Astrocyte (in vitro differentiated cells and primary cell): ENCODE measurements at places on chromosomes 1 and 21.

DNA sequence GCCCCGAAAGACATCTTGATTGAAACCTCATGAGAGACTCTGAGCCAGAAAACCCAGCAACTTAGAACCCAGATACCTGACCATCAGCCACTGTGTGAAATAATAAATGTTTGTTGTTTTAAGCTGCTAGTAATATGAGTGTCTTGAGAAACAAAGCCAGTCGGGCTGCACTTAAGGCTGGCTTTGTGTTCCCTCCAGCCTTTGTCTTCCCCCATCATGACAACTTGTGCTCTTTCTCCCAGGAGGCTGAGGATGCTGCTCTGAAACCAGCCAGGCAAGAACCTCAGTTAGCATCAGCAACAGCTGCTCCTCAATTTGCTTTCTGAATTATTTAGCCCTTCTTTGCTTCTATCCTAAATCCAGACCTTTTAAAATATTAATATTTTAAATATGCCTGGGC, 78.2 kb downstream of the SLC16A1 start:
- no peak for DNase-seq

GRCh38 chr1:42776502-42776901, 8.3 kb upstream of the TMEM269 start:
- no peak for DNase-seq

DNA sequence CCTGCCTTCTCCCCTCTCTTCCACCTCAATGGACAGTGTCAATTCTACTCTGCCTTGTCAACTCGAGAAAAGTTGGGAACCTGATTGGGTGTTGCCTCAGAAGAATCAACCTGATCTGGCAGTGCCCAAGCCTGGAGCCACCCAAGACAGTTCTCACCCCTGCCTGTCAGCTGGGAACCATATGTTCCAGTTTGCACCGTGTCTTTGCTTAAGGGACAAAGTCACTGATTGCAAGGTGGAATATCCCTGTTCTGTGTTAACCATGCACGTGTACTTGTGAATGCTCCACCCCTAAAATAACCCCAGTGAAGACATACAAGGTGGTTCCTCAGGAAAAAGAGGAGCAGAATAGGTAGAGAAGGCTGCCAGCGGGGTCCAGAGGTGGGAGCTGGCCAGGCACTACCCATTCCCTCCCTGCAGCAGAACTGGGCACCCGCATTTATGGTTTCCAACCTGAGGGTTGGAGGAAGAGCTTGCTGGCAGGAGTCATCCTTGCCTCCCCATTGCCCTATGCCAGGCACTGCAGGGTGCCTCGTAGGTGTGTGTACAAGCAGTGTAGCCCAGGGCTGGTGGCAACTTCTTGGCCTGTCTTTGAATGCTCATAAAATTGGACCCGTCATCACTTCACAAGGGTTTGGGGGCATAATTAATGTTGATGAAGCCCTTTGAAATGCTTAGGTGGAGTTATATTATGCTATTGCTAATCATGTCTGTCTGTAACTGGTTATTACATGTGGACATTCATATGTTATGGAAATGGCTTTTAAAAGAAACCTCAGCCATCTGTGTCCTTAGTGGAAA, 11.3 kb downstream of the NIPAL3 start:
- DNase-seq, result no peak

GRCh38 chr1:162502928-162503327, 5.3 kb downstream of the UHMK1 start:
- DNase-seq, result peak; percentile 68

GRCh38 chr1:232435729-232436128, 194.2 kb downstream of the SIPA1L2 start:
- DNase-seq, result peak; percentile 66

DNA sequence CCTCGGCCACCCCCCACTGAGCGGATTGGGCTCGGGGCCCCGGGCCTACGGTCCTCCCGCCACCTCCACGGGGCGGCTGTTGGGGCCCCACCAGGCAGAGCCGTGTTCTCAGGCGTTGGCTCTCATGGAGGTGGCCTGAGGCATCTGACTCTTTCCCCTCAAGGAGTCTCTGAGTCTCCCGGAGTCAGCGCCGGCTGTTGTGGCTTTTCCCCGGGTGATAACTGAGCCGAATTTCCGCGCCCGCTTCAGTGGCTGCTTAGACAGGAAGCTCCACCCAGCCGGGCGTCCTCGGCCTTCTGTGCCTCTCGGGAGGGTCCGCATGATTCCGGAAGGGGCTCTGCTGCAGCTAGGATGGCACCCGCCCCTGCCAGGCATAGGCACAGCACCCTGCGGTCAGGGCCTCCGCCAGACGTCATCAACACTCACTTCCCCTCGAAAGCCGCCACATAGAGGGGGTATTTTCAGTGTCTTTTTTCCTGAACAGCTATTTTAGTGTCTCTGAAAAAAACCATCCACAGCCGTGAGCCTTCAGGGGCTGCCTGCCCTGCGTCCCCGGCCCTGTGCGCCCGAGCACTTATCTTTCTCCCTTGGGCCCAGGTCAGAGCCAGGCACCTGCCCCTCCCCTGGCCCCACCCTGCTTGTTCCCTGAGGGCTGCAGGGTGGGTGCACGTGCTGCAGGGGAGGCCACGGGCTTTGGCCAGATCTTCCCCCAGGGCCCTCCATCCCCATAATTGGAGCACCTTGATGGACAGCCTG, 72.9 kb downstream of the SKI start:
- DNase-seq, result no peak

DNA sequence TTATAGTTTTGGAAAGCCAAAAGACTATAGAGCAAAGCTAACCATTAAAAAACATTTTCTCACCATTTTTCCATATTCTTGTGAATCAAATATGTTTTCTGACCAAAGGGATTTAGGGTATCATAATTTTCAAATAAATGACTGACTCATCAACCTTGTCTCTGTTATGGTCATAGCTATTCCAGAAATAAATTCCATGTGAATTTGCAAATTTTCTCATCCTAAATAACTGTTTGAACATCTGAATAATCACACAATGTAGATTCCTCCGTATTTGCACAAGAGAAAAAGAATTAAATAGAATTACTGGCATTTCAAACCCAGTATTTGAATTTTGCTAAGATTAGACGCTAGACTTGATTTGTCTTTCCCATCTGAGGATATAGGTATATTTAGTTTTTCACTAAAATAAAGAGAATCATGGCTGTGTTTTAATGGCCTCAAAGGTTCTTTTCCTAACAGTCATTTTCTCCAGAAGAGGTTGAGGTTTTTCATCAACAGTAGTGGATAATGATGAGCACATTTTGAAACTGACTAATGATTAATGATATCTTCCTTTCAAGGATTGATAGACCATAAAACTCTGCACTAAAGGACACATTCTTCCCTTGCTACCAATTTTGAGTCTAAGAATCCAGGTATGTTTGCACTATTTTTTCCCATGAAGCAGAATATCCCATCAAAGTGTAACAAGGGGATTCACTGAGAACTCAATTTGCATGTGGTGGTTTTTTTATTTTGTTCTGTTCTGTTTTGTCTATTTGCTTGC, 9.5 kb upstream of the DUSP23 start:
- no peak for DNase-seq
